ENCODE measurements at places on chromosomes 16 and 17.

GRCh38 chr17:81230043-81230820, 7.5 kb upstream of the CEP131 start:
- DNase-seq = no peak

- no peak for DNase-seq
These were observed 759 bp downstream of the UBE2O start for GRCh38 chr17:76452127-76452659.

GRCh38 chr17:73360961-73361761, 49.4 kb upstream of the CDC42EP4 start:
- DNase-seq = no peak

GRCh38 chr17:59914274-59914854, 21.4 kb downstream of the RPS6KB1 start:
- no peak for DNase-seq

GRCh38 chr16:28219282-28219681, 7.5 kb upstream of the XPO6 start:
- no peak for DNase-seq

DNA sequence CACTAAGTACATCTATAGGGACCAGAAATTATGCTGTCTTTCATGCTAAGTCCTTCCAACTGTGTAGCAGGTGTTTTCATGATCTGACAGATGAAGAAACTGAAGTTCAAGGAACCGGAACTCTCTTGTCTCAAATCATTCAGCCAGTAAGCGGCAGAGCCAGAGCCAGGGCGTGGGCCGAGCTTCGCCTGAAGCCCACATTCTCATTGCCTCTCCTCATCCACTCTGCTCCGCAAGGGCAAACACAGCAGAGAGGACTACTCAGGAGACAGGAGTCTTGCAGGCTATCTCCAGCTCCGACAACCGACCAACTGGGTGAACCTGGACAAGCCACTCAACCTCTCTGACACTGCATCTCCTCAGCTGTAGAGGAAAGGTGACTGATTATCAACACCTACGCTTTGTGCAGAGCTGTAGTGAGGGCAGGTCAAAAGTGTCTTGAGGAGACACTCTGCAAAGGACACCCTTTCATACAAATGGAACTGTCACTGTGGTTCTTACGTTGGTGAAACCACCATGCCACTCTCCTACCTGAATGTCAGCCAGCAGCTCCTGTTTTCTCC, 72.9 kb downstream of the CYTH1 start:
- DNase-seq = no peak

DNA sequence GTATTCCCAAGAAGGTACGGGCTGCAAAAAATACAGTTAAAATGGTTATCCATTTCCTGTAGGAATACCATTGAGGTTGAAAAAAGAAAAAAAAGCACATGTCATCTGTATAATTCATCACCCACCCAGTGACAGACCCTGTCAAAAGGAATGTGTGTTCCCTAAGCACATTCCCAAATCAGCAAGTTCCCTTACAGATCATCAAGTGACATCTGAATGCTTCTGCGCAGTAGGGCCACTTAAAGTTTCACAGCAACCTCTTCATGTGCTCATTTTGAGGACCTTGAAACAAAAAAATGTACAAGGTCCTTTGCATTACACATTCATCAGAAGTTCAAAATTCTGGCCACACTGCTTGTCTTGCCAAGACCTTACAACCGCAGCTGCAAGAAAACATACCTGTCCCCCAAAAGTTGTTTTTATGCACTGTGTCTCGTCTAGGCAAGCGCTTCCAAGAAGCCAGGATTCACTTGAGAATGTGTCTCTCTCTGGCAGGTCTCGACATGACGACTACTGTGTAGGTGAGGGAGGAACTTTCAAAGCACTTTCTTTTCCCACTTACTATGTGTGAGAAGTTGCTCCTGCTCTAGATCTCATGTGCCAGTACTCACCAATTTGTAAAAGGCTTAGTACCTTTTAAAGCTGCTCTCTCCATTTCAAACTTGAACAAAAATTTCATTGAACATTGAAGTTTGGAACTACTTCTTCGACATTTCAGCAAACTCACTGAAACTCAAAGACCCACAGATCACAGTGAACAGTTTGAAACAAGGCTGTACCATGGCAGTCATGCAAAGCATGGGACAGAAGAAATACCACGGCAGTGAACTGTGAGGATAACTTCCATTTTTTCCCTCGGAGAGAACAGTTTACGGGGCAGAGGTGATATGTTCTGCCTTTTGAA, 4.3 kb upstream of the POLG2 start:
- no peak for DNase-seq

GRCh38 chr16:49662569-49662968, 193.3 kb downstream of the ZNF423 start:
- DNase-seq = no peak

DNA sequence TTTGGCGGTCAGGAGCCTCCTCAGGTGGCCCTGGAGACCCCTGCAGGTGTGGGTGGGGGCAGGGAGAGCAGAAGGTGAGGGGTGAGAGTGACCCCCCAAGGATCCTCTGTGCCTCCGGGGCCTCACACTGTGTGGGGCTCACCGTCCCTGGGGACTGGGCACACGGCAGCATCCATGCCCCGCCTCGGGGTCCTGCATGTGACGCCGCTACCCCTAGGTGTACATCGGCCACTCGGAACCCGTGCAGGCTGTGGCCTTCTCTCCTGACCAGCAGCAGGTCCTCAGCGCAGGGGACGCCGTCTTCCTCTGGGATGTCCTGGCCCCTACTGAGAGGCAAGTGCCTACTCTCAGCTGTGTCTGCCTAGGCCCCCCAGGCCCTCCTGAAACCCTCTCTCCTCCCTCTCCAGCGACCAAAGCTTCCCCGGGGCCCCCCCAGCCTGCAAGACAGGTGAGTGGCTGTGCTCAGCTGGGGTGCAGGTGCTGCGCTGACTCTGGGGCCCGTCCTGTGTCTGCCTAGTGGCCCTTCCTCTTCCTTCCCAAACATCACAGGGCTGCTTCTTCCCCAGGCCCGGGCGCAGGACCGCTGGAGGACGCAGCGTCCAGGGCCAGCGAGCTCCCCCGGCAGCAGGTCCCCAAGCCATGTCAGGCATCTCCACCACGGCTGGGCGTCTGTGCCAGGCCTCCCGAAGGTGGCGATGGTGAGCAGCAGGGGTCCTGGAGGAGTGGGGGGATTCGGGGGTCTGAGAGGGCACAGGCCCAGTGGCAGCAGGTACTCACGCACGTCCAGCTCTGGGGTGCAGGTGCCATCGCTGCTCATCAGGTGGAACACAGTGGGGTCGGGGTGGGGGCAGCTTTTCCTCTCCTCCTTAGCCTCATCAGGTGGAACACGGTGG, 9.0 kb upstream of the RHOT2 start:
- DNase-seq = no peak

DNA sequence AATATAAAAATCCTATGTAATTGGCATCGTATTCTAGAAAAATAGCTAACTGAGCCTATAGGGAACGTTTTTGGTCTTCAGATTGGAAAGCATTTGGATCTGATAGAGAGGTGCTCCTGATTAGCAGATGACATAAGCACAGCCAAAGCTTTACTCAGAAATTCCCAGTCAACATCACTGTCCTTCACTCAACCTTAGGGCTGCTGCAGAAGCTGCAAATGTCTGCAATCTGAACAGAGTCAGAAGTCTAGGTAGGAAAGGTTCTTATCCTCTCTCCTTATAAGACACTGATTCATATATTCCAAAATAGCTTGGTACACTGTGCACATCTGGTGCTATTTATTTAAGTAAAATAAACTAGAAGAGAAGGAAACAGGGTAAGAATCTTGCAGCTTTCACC, 19.2 kb downstream of the STRADA start:
- no peak for DNase-seq

- DNase-seq = no peak
These were observed 769.0 kb downstream of the KCNJ2 start for GRCh38 chr17:70938336-70938735.

All from activated gamma-delta T cell treated with Interleukin-2 at 50 U/mL for 16 hours (primary cell).